ENCODE measurements at places on chromosomes 12 and 14.

GRCh38 chr12:92585115-92585727 lies 117.6 kb upstream of the PLEKHG7 start:
- DNase-seq, result no peak

DNA sequence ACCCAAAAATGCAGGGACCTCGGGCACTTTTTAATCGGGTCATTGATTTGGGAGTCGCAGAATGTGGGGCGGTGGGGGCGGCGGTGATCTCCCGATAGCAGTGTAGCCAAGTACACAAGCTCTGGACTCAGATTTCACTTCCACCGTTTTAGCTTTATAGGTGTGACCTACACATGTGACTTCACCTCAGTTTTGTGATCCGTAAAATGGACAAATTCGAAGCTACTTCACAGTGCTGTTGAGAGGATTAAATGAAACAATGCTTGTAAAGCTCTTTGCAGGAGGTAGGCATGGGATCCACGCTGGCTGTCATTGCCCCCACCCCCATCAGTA lies 478 bp downstream of the RITA1 start:
- DNase-seq, result peak; percentile 15

- no peak for DNase-seq
Measured at GRCh38 chr12:126547905-126548304, 1482.7 kb downstream of the AACS start.

- DNase-seq, result peak; percentile 54
Measured at GRCh38 chr12:76374386-76375020, 26.3 kb upstream of the BBS10 start.

DNA sequence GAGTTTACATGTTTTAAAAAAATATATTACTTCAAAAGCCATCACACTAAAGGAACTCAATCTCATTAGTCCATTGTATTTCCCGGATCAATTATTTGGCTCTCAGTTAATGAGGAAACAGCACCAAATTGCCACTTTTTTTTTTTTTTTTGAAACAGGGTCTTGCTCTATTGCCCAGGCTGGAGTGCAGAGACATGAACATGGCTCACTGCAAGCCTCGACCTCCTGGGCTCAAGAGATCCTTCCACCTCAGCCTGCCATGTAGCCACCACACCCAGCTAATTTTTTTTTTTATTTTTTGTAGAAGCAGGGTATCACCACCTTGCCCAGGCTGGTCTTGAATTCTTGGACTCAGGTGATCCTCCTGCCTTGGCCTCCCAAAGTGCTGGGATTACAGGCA lies 77.4 kb downstream of the CLIP1 start:
- DNase-seq, result no peak

DNA sequence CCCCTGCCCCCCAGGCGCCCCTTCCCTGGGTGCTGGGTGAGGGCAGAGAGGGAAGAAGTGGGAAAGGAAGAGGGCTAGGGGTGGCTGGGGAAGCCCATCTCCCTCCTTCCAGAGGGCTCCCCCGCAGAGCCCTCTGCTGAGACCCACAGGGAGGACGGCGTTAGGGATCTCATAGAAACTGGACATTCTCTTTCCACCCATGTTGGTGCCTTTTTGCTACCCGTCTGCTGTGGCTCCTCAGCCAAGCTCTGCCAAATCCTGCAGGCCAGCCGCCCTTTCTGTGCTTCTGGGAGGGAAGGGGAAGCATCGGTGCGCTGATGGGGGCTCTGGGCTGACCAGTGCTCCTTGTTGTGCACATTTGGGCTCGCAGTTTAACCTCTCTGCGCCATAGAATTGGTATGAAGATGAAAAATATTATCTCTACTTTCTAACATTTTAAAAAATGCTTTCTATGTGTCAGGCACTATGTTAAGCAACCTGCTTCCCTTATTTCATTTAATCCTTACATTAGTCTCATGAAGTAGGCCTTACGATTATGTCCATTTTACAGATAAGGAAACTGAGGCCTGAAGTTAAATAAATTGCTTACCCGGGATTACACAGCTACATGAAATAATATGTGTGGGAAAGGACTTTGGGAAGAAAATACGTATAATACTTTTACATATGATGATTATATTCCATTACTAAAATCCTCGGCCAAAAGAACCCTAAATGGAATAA lies 981 bp downstream of the SLC48A1 start:
- no peak for DNase-seq

DNA sequence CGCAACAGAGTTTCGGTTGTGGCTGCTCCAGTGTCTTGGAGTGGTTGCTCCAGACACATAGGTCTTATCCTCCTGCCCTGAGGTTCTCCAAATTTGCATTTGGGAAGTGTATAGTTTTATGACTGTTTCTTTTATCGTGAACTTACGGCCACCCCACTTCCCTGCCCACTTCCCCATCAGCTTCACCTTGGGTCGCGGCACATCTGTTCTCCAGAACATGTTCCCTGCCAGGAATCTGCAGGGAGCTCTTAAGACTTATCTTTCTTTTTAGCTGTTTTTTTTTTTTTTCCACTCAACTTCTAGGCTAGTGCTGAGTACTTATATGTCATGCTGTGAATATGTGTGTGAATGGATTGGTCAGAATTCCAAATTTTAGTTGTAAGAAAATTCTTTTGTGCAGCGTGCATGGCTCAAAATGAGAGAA lies 75.4 kb downstream of the ETV6 start:
- DNase-seq, result peak; percentile 63
